ENCODE measurements at places on chromosomes 4 and X. TPM values are rescaled to one million over a fixed set of nuclear protein-coding genes. Genes with fewer than 3 reads are reported as not detected.

Gene ADH7
- total RNA-seq, result 0.47 TPM

Gene ADH1A
- total RNA-seq, result 3.0 TPM

Gene NPY2R
- total RNA-seq, result 0.27 TPM

Gene CRMP1
- total RNA-seq, result 6.2 TPM

Gene AREG
- 7.8 TPM for total RNA-seq

- no peaks in the 10 kb centered on the region for H3K27me3 ChIP-seq
- no peak for DNase-seq
- no peaks in the 10 kb centered on the region for H3K36me3 ChIP-seq
- no peak overlapping the region for H3K27ac ChIP-seq
- H3K4me1 ChIP-seq, result no peaks in the 10 kb centered on the region
Measured at GRCh38 chrX:40418146-40418812, 162.5 kb upstream of the ATP6AP2 start.

DNA sequence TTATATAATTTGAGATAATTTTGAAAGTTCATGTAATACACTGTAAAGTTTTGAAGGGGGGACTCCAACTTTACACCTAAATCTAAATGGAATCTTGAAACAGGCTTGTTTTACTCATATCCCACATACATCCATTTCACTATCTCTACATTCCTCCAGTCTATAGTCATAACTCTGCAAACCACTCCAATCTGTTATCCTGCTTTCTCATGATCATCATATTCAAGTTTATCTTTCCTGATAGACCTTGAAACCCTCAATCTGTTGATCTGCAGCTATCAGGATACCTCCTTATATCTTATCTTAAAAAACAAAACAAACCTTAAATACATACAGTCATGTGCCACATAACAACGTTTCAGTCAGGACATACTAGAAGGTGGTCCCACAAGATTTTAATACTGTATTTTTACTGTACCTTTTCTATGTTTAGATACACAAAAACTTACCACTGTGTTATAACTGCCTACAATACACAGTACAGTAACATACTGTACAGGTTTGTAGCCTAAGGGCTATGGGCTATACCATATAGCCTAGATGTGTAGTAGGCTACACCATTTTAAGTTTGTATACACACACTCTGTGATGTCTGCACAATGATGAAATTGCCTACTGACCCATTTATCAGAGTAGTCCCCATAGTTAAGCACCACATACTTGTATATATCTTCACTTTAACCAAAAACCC is 14.0 kb downstream of the CHIC2 start:
- no peak for DNase-seq
- H3K27ac ChIP-seq, result no peak overlapping the region
- no peak overlapping the region for H3K4me3 ChIP-seq
- H3K4me1 ChIP-seq, result peaks cover 14% of the 10 kb centered on the region
- H3K27me3 ChIP-seq, result no peaks in the 10 kb centered on the region

DNA sequence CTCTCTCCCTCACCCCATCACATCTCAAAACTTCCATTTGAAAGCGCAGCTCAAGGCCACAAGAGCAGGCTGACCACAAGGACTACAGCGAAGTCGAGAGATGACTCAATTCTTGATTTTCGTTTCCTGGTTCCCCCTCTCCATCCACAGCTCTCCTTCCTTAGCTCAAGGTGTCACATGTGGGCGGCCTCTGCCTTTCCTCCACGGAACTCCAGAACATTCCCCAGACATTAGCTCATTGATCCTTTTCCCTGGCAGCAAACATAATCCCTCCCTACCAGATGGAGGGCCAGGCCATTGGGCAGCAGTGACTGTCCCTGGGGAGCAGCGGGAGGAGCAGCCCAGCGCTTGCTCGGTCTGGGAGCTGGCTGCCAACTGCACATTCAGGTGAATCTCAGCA is 56.3 kb downstream of the CCDC149 start:
- H3K4me1 ChIP-seq, result peaks cover 9% of the 10 kb centered on the region
- no peak for DNase-seq
- no peak overlapping the region for H3K4me3 ChIP-seq
- H3K27ac ChIP-seq, result no peak overlapping the region

- no peak overlapping the region for H3K4me3 ChIP-seq
- H3K27ac ChIP-seq, result no peak overlapping the region
- DNase-seq, result no peak
- H3K27me3 ChIP-seq, result no peaks in the 10 kb centered on the region
Measured at GRCh38 chr4:65971686-65972085, 301.4 kb upstream of the EPHA5 start.

DNA sequence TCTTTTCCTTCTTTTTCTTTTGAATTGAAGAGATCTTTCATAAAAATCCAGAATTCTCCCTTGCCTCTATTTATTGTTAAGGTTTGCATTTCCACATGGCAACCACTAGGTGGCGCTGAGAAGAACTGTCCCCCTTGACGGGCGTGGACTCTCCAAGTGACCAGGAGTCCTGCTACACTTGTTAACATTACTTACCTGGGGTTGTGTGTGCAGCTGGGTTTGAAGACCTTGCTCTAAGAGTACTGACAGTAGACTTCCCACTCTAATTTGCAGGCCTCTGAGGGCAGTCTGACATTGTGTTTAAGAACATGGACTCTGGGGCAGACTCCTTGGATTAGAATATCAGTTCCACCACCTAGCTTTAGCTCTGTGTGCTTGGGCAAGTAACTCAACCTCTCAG is 52.8 kb downstream of the GPRIN3 start:
- H3K4me1 ChIP-seq, result no peaks in the 10 kb centered on the region
- no peak overlapping the region for H3K4me3 ChIP-seq
- H3K27ac ChIP-seq, result no peak overlapping the region
- peaks cover 2% of the 10 kb centered on the region for H3K36me3 ChIP-seq
- no peaks in the 10 kb centered on the region for H3K27me3 ChIP-seq

DNA sequence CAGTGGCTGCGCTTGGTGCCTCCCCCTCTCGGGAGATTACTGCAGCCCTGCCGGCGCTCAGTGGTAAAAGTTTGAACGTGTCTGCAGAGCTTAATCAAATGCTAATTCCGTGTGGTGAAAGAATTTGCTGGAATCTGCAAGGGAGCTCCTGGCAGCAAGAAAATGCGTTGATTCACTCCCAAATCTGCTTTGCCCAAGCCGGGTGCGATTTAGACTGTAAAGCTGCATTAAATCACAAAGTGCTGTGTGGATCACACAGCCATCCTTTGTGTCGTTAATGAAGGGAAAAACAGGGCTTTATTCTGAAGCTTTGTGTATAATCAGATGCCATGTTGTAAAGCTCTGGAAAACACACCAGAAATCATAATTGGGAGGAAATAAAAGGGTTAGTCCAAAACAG is 444.1 kb downstream of the BCOR start:
- no peaks in the 10 kb centered on the region for H3K4me1 ChIP-seq
- H3K27ac ChIP-seq, result no peak overlapping the region
- H3K36me3 ChIP-seq, result no peaks in the 10 kb centered on the region

DNA sequence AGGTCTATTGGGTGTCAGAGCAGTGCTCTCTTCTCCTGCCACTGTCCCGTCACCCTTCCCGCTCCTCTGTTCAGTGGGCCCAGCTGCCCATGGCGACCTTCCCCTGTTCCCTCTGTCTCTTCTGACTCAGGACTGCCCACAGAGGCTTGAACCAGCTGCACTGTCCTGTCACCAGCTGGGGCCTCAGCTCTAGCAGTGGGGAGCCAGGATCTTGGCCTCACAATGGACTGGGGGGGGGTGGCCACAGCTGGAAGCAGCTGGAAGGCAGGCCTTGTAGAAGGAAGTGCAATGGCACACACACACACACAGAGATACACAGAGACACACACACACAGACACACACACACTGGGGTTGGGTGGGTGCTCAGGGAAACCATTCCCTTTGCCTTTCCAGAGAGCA is 114.0 kb upstream of the PJA1 start:
- H3K4me3 ChIP-seq, result no peak overlapping the region
- no peak for DNase-seq
- peaks cover 7% of the 10 kb centered on the region for H3K4me1 ChIP-seq
- H3K27me3 ChIP-seq, result no peaks in the 10 kb centered on the region
- H3K36me3 ChIP-seq, result no peaks in the 10 kb centered on the region

GRCh38 chr4:3436798-3437581 is 4.8 kb upstream of the HGFAC start:
- peak overlapping the region; percentile 31 for H3K27ac ChIP-seq
- peaks cover 8% of the 10 kb centered on the region for H3K4me1 ChIP-seq
- H3K4me3 ChIP-seq, result no peak overlapping the region
- no peak for DNase-seq
- H3K36me3 ChIP-seq, result peaks cover 11% of the 10 kb centered on the region

DNA sequence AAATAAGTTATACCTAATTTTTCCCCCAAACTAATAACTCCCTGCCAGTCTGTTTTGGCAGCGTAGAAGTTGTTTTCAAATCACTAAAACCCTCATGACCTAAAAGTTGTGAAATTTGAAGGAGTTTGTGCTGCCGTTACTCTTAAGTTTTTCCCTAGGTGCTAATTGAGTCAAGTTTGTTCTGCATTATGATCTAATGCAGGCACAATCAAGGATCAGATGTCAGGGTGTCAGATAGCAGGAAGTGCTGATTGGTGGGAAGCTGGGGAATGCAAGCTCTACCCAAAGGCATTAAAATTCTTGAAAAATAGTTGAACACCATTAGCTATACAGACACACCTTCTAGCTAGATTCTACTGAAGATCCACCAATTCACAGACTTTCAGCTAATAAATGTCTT is 51.9 kb downstream of the ARX start:
- H3K4me3 ChIP-seq, result no peak overlapping the region
- H3K4me1 ChIP-seq, result no peaks in the 10 kb centered on the region
- no peak overlapping the region for H3K27ac ChIP-seq

All from lower lobe of right lung (tissue), 2 donors.